ENCODE measurements at places on chromosomes 1 and 21.

- no peak overlapping the region for H3K27ac ChIP-seq
- no peak overlapping the region for H3K4me3 ChIP-seq
These were observed 52.7 kb downstream of the ECE1 start for GRCh38 chr1:21237446-21238088.

- H3K4me3 ChIP-seq, result no peak overlapping the region
- H3K4me1 ChIP-seq, result peaks cover 66% of the 10 kb centered on the region
- no peak for DNase-seq
- peaks cover 7% of the 10 kb centered on the region for H3K36me3 ChIP-seq
- no peaks in the 10 kb centered on the region for H3K27me3 ChIP-seq
These were observed 17.5 kb upstream of the DUSP10 start for GRCh38 chr1:221759436-221759835.

DNA sequence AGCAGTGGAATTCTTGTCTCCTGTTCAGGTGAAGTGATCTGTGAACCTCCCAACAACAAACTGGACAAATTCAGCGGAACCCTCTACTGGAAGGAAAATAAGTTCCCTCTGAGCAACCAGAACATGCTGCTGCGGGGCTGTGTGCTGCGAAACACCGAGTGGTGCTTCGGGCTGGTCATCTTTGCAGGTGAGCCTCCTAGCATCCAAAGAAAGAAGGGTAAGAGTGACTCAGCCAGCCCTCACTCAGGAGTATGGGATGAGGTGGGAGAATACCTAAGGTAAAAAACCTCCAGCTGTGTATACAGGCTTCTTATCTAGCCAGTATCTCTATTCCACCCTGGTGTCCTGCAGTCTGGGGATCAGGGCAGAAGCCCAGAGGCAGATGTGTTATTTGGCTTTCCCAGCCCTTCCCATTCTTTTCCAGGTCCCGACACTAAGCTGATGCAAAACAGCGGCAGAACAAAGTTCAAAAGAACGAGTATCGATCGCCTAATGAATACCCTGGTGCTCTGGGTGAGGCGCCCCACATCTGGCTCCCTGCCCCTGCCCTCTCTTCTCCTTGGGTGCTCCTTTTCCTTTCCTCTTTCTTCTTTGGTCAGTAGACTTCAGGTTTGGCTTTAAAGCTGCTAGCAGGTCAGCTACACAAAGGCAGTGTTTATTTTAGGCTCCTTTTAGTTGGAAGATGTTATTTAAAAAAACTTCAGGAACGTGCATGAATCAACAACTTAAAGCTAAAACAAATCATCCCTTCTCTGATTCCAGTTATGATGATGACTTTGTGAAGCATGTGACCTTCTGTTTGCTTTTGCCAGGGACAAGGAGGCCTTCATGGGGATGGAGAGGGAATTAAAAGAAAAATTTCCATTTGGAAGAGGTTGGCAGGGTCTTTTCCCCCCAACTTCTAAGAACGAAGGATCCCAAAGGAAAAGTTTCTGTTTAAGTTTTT is 9.0 kb downstream of the ATP8B2 start:
- no peaks in the 10 kb centered on the region for H3K27me3 ChIP-seq
- peak overlapping the region; percentile 49 for H3K27ac ChIP-seq
- H3K4me3 ChIP-seq, result no peak overlapping the region
- DNase-seq, result no peak
- peaks cover 67% of the 10 kb centered on the region for H3K4me1 ChIP-seq

DNA sequence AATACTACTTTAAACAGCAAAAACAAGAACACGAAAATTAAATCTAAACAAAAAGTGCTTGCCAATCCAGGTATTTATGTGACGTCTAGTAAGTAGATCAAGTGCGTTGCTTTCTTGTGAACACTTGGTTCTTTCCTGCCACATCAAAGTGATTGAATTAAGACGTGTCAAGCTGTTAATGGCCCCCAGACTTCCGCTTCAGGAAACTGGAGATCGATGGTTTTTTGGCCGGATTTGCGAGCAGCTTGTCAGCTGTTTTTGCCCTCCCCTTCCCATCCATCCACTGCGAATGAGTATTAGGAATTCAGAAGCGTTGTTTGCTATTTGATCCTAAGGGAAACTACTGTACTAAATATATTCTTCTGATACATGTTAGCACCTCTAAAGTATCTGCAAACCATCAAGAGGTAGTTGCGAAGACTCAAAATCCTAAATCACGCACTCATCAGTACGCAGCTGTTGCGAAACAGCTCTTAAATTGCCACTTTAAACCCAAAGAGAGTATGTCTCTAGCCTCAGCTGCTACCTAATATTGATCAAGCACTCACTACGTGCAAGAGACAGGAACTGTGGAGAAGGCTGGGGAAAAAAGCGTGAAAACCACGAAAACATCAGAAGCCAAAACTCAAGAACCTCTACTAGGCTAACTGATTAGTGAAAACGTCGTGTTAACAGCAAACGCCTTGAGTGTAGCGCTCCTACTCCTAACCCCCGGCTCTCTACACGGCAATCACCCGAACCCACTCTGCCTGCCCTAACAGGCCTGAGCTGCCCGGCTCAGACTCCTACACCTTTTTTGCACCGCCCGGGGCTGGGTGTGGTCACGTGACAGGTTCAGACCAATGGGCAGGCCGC is 473 bp upstream of the BRDT start:
- peak overlapping the region; percentile 59 for H3K27ac ChIP-seq
- peaks cover 1% of the 10 kb centered on the region for H3K36me3 ChIP-seq
- H3K27me3 ChIP-seq, result no peaks in the 10 kb centered on the region
- H3K4me1 ChIP-seq, result peaks cover 23% of the 10 kb centered on the region
- peak; percentile 43 for DNase-seq

- H3K4me1 ChIP-seq, result peaks cover 45% of the 10 kb centered on the region
- no peaks in the 10 kb centered on the region for H3K27me3 ChIP-seq
- no peak overlapping the region for H3K4me3 ChIP-seq
- peaks cover 4% of the 10 kb centered on the region for H3K36me3 ChIP-seq
- peak overlapping the region; percentile 61 for H3K27ac ChIP-seq
These were observed 164.8 kb upstream of the COL6A1 start for GRCh38 chr21:45816794-45817193.

DNA sequence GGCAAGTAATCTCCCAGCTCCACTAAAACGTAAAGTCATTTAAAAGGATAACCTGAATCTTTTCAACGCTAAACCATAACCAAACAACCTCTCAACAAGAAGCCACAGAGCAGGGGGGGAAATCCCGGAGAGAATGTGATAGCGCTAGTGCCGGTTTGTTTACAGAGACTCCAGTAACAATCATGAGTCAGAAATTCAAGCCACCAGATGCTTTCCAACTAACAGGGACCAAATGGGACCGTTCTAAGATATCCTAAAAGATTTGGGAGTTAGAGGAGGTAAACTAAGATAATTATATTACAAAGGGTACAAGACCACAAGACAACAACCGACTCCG is 825 bp downstream of the DCAF8 start:
- H3K4me3 ChIP-seq, result peak overlapping the region; percentile 95
- H3K4me1 ChIP-seq, result peaks cover 54% of the 10 kb centered on the region
- H3K27ac ChIP-seq, result peak overlapping the region; percentile 99
- H3K36me3 ChIP-seq, result peaks cover 15% of the 10 kb centered on the region
- H3K27me3 ChIP-seq, result no peaks in the 10 kb centered on the region

GRCh38 chr1:243465738-243466137 is 209.9 kb downstream of the SDCCAG8 start:
- no peak overlapping the region for H3K27ac ChIP-seq
- no peak for DNase-seq
- no peak overlapping the region for H3K4me3 ChIP-seq
- H3K4me1 ChIP-seq, result no peaks in the 10 kb centered on the region

GRCh38 chr1:39663559-39663958 is 8.3 kb downstream of the NT5C1A start:
- peaks cover 27% of the 10 kb centered on the region for H3K4me1 ChIP-seq
- DNase-seq, result no peak

- peak; percentile 76 for DNase-seq
- H3K4me3 ChIP-seq, result peak overlapping the region; percentile 100
- H3K27ac ChIP-seq, result peak overlapping the region; percentile 99
- H3K4me1 ChIP-seq, result peaks cover 54% of the 10 kb centered on the region
- no peaks in the 10 kb centered on the region for H3K27me3 ChIP-seq
These were observed 1.7 kb downstream of the IRF2BP2 start for GRCh38 chr1:234608025-234608910.

GRCh38 chr1:44830900-44831304 is 12.2 kb downstream of the PTCH2 start:
- no peak overlapping the region for H3K4me3 ChIP-seq
- no peak overlapping the region for H3K27ac ChIP-seq
- peaks cover 3% of the 10 kb centered on the region for H3K27me3 ChIP-seq
- H3K36me3 ChIP-seq, result no peaks in the 10 kb centered on the region

DNA sequence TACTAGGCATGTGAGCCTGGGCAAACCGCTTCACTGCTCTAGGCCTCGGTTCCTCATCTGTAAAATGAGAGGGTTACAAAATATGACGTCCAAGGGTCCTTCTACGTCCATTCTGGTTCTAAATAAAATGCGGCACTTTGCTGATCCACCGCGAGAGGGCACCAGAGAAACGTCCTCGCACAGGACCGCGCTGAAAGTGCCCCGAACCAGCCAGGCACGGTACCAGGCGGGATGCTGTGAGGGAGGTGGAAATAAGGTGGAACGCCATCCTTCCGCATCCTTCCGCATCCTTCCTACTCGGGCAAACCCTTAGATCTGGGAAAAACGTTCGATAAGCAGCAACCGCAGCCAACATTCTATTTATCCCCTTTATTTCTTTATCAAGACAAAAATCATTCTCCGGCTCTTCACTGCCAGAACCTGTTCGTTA is 60.3 kb upstream of the KRTAP19-8 start:
- H3K36me3 ChIP-seq, result peaks cover 3% of the 10 kb centered on the region
- H3K4me3 ChIP-seq, result no peak overlapping the region
- no peak overlapping the region for H3K27ac ChIP-seq
- DNase-seq, result peak; percentile 57
- H3K4me1 ChIP-seq, result peaks cover 25% of the 10 kb centered on the region

DNA sequence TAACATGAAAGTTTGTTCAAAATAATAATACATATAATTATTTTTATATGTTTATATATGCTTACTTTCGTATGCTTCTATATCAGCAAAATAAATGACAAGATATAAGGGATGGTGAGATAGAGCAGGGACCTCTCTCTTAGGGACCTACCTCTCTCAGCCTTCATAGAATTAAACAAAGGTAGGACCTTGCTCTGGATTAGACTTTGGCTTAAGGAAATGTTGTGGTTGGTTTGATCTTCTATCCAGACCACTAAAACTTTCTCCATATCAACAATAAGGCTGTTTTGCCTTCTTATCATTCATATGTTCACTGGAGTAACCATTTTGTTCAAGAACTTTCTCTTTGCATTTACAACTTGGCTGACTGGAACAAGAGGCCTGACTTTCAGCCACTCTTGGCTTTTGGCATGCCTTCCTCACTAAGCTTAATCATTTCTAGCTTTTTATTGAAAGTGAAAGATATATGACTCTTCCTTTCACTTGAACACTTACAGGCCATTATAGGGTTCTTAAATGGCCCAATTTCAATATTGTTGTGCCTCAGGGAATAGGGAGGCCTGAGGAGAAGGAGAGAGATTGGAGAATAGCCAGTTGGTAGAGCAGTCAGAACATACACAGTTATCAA is 14.4 kb downstream of the FRRS1 start:
- peaks cover 4% of the 10 kb centered on the region for H3K27me3 ChIP-seq
- DNase-seq, result no peak
- H3K36me3 ChIP-seq, result no peaks in the 10 kb centered on the region
- H3K4me3 ChIP-seq, result no peak overlapping the region
- peaks cover 12% of the 10 kb centered on the region for H3K4me1 ChIP-seq

GRCh38 chr1:172408958-172409357 is 11.5 kb upstream of the C1orf105 start:
- no peaks in the 10 kb centered on the region for H3K4me1 ChIP-seq
- no peak overlapping the region for H3K27ac ChIP-seq
- H3K27me3 ChIP-seq, result peaks cover 4% of the 10 kb centered on the region
- H3K36me3 ChIP-seq, result peaks cover 2% of the 10 kb centered on the region
- H3K4me3 ChIP-seq, result no peak overlapping the region
- DNase-seq, result no peak

GRCh38 chr1:156884560-156885184 is 8.8 kb upstream of the PEAR1 start:
- no peak for DNase-seq
- H3K27me3 ChIP-seq, result peaks cover 26% of the 10 kb centered on the region
- no peak overlapping the region for H3K27ac ChIP-seq
- peaks cover 9% of the 10 kb centered on the region for H3K36me3 ChIP-seq
- H3K4me3 ChIP-seq, result no peak overlapping the region

All from activated T-helper 1 cell treated with anti-CD3 and anti-CD28 coated beads, Interleukin-12 subunit alpha, Interleukin-12 subunit beta, Interleukin-2, Interleukin-4 antibody, amounts not matched to agents 30 ng/mL and 10 ng/mL and 1 ng/mL, durations not matched to agents 14 hours and 24 hours and 36 hours (primary cell).